Heart right ventricle (tissue), 16 donors: ENCODE measurements at places on chromosomes 12 and 14. TPM values are rescaled to one million over a fixed set of nuclear protein-coding genes. Genes with fewer than 3 reads are reported as not detected.

DNA sequence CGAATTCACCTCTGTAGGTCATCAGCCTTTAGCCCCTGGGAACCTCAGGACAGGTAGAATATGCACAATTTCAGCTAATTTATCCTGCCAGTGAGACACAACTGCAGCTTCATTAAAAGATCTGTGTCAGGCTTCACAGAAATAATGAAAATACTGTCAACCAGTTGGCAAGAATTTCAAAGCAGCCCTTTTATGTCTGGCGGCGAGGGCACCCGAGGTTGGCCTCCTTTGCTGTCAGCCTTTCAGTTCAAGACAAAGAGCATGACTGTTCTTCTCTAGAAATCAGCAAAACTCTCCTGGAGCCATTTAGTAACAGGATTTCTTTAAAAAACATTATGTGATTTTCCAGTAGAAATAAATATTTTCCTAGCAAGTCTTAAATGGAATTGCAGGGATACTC is 75.9 kb downstream of the BBS10 start:
- DNase-seq: no peak

Gene EIF2B2
- polyA plus RNA-seq: 60.4 TPM

DNA sequence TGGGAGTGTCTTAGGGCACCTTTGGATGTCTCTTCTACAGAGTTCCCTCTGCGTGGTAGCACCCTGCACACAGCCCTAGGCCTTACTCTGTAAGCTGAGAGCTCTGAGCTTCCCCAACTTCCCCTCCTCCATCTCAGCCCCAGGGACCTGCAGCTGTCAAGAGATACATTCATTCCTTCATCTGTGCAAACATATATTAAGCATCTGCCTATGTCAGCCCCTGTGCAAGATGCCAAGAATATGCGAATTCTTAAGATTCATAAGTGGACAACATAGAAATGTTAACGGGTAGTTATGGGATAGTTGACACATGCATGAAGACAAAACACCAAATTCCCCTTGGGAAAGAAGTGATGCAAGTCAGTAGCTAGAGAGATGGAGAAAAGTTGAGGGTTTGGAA is 190.8 kb downstream of the SLC41A2 start:
- no peak for DNase-seq

DNA sequence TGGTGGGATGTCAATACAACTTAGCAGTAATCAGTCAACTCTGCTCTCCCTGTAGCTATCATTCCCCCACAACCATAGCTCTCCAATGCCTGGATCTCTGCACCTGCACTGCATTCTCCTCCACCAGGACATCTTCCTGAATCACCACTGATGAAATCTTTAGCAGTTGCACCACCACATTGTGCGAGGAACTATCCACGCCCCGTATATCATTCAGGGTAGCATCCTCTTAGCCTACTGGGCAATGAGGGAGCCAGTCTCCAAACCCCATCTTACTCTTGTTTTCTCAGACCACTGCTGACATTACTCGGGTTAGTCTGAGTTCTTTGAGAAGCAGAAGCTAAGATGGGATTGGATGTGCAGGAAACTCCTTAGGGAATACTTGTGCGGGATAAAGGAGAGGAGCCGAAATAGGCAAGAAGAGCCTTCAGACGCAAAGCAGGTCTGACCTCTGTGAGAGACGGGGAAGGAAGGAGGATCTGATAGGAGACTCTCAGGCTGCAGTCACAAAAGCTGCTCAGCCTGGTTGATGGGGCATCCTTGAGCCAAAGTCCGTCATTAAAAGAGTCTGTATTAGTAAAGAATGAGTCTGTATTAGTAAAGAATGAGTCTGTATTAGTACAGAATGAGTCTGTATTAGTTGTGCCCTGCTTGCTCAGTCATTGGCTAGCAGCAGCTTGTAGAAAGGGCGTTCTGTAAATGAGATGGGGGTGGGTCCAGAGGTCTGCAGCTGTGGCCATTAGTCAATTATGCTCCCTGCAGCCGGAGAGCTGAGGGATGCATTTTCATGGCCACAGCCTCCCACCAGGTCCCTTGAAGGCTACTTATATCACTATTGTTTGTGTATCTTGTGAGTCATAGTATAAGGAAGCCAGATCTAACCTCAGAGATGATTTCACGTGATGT is 49.6 kb upstream of the RASSF3 start:
- DNase-seq: peak; percentile 18

GRCh38 chr14:52397844-52398243 is 83.7 kb downstream of the PTGER2 start:
- DNase-seq: no peak

DNA sequence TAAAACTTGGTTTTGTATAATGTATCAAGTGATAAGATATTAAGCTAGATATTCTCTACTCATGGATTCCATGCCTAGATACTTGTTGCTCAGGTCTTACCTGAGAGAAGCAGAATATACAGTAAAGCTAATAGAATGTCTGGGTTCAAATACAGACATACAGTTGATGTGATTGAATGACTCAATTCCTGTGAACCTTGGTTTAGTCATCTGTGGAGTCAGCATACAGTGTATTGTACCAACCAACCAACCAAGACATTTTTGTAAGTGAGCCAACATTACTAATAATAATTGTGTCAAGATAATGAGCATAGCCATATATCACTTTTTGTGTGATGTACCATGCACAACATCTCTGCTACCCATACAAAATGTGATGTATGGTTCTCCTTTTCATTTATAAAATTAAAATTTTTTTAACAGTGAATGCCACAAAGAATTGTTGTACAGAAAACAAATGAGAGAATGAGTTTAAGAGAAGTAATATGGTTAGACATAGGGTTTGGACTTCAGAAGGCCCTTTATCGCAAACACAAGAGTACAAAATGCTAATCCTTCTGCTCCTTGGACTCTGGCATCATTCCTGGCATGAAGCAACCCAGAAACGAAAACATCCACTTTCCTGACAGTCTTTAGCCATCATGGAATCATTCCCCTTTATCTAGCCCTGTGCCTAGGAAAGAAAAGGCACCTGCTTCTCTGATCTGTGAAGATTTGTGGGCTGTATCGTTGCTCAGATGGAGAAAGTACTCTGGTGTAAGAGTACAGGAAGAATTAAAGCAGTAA is 977.2 kb upstream of the USP15 start:
- DNase-seq: no peak

- DNase-seq: peak; percentile 84
Observed at GRCh38 chr14:96053600-96054381, 14.6 kb downstream of the C14orf132 start.
